ENCODE measurements at places on chromosomes 11 and 22.
A peak's percentile ranks its signal among the peaks of the same experiment; 100 is the strongest.

DNA sequence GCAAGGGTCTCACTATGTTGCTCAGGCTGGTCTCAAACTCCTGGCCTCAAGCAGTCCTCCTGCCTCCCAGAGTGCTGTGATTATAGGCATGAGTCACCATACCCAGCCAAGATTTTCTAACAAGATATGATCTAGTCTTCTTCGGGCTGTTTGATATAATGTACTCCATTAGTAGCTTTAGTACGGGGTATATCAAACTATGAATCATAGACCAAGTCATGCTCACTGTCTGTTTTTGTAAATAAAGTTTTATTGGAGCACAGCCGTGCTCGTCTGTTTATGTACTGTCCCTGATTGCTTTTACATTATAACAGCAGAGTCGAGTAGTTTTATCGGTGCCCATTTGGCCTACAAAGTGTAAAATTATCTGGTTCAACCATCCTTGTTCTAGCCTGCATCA, 43.9 kb upstream of the GRIK4 start:
- no peak for DNase-seq

GRCh38 chr22:25007444-25008106, 55.1 kb downstream of the KIAA1671 start:
- DNase-seq: no peak

- DNase-seq: no peak
Observed at GRCh38 chr11:1230456-1231395, 7.9 kb downstream of the MUC5B start.

GRCh38 chr22:29267462-29267857, 321 bp downstream of the RHBDD3 start:
- no peak for DNase-seq

- DNase-seq: no peak
Observed at GRCh38 chr22:50516068-50516467, 8.0 kb downstream of the NCAPH2 start.

- no peak for DNase-seq
Observed at GRCh38 chr11:110340436-110340835, 44.0 kb upstream of the RDX start.

GRCh38 chr11:75429902-75430713, 2.9 kb downstream of the KLHL35 start:
- DNase-seq: peak; percentile 67

GRCh38 chr11:77883775-77884174, 62.8 kb downstream of the AAMDC start:
- DNase-seq: no peak

DNA sequence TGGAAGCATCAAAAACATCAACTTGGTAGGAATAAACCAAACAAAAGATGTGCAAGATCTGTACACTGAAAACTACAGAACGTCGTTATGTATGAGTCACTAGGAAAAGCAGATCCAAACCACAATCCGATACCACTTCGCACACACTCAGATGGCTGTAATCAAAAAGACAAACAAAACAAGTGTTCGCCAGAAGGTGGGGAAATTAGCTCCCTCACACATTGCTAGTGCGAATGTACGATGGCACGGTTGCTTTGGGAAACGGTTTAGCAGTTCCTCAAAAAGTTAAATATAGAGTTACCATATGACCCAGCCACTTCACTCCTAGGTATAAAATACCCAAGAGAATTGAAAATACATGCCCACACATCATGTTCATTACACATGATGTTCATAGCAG, 14.8 kb upstream of the CARD10 start:
- peak; percentile 1 for DNase-seq

DNA sequence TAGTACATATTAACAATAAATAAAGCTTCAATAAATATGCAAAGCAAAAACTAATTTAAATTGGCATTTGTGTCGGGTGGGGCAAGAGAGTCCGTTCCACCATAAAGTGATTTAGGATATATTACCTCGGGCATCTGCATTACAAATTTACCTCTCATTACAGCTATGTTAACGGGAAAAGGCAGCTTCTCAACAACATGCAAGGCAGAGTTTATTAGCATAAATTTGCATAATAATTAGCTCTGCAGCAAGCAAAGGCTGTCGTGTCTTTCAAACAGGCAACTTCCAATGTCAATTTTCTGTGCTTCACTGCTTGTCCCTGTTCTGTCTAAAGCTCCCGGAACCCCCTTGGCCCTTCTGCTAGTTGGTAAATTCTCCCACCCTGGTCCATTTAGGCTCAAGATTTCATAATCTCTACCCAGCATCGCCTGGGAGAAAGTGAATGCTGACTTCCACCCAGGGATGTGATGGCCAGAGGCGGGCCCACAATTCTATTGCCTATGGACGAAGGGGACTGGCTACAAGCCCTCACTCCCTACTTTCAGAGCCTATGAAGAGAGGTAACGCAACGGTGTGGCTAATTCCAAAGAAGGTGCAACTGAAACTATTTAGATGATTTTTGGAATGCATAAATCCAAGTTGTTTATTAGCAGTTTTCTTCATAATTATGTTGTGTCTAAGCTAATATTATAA, 462.1 kb downstream of the OPCML start:
- DNase-seq: no peak

DNA sequence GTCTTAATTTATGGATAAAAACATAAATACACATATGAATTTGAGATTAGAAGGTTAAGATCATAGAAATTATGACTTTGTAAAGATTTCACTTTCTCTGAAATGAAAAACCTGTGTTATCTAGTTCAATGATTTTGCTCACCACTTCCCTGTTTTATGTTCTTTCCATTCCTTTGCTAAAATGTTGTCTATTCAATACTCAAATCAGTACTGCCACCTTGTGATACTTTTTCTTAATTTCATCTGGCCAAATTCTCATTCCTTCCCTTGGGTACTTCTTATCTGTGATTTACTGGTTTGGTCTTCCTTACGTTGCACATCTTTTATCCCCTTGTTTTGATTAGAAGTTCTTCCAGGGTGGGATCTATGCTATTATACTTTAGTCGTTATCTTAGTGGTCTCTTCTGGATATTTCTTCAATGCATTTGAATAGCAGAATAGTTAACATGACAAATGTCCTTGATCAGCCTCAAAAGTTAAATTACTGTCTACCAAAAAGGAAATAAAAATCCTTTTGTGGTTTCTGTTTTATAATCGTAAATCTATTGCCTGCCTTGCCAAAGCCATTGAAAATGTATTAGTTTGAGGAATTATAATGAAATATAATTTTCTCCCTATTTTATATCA, 197.0 kb downstream of the PGR start:
- no peak for DNase-seq

GRCh38 chr11:64357904-64358535, 942 bp upstream of the RPS6KA4 start:
- DNase-seq: no peak

DNA sequence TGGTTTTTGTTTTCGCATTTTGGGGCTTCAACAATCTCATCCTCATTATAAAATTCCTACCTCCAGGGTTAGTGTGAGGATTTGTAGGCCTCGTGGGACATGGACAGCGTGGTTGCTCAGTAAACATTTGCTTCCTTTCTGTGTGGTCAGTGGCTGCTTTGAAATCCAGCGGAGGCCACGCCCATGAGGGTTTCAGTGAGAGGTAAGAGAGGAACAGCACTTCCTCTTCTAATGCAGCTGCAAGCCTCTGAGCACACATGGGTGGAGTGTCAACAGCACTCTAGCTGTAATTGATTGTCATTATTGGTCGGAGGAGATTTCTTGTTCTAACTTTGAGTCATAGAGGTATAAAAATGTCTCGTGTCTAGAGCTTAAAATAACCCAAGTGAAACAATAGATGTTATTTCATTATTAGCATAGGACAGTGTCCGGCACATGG, 6.0 kb upstream of the ARHGAP42 start:
- DNase-seq: peak; percentile 89

DNA sequence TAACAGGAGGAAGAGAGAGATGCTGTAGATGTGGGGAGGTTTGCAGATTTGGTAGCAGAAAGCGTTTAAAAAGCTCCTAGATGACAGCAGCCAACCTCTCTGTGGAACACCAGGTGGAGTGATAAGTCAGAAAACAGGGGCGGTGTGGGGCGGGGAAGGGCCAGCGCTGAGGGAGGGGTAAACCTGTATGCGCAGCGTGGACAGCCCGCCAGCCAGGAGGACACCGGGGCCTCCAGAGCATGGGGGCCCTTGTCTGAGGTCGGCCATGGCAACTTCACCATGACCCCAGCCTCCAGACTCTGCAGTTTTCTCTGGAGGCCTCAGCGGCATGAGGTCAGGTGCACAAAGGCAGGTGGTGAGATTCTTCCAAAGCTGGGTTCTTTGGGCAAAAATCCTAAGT, 423.7 kb downstream of the BRD1 start:
- DNase-seq: no peak
